ENCODE measurements at places on chromosomes 2 and 18.

- DNase-seq: no peak
Measured at GRCh38 chr2:120353931-120354330, 8.0 kb downstream of the INHBB start.

DNA sequence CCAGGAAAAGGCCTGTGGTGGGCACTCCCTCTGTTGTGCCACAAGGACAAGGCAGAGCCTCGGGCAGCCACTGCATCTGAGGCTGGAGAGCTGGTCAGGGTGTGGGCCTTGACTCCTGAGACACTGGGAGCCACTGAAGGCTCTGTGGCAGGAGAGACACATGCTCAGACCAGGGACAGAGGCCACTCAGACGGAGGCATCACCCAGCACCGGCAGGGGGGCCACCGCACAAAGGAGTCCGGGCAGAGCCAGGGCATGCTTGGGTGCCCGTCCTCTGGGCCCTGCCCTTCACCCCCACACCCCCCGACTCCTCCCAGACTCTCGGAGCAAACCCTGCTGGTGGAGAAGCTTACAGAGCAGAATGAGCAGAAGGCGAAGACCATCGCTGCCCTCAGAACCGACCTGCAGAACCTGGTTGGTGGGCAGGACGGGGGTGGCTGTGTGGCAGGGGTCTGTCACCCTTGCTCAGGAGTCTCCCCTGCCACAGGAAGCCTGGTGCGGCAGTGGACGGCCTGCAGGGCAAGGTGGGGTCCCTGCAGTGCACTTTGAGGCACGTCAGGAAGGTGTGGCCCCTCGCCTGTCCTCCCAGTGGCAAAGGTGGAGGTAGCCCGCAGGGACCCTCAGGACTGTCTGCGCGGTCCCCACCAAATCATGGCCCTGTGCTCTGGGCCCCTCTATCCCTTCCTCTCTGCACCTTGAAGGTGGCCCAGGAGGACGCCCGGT is 26.0 kb downstream of the CROCC2 start:
- no peak for DNase-seq

DNA sequence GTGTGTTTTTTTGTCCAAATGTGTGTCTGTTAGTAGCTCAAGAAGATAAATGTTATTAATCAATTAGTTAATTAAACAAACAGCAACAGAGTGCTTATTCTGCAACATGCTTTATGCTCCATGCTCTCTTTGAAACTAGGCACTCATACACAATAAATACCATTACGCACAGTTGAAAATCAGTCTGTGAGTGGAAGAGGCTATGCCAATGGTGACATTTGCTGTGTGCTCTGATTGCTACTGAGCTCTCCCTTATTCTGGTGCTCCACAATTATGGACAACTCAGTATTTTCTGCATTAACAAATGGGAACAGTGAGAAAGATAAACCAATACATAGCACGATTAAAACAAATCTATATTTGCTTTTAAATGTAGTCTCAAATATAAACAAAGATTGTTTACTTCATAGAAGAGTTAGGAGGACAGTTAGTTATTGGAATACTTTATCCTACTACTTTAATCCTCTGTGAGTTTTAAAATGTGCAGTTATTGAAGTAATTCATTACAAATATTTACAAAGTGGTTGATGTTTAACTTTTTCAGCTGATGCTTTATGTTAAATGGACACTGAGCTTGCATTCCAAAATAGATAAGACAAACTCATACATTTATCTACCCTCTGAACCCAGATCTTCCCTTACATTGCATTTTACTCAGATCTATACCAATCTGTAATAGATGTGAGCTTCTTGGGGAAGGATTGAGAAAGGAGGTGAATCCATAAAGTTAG is 55.3 kb downstream of the NXPH2 start:
- no peak for DNase-seq

- no peak for DNase-seq
Measured at GRCh38 chr2:108853421-108853820, 66.8 kb downstream of the CCDC138 start.

DNA sequence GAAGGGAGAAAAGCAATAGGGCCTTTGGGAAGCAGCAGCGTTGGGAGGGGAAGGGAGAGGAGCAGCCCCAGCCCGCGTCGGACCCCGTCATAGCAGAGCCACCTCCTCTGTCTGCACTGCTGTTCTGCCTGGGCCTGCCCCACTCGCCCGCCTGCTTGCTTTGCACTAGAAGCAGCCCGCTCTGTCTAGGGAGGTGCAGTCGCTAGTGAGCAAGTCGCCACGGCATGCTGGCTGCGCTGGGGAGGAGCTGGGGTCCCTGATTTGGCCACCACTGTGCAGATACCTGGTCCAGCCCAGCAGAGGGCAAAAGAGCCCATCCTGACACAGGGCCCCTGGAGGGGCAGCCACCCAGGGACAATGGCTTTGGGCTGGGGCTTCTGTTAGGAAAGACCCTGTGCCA is 8.0 kb upstream of the TMEM214 start:
- no peak for DNase-seq

- DNase-seq: peak; percentile 76
Measured at GRCh38 chr2:153476816-153477635, 1.5 kb downstream of the RPRM start.

DNA sequence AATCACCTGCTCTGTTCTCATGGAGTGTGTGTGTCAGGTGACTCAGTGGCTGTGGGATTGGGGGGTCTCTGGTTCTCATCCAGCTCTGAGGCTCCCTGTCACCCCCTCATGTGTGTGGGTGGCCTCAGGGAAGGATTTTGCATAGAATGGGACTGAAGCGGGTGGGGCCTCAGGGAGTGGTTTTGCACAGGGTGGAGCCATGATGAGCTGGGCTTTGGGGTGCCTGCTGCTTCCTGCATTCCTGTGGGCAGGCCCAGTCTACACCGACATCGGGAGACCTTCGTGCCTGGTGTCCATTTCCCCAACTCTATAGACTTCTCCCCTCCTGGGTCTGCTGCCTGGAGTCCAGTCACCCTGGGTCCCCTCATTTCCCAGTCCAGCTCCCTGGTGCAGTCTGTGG is 59.7 kb downstream of the VAPA start:
- no peak for DNase-seq

DNA sequence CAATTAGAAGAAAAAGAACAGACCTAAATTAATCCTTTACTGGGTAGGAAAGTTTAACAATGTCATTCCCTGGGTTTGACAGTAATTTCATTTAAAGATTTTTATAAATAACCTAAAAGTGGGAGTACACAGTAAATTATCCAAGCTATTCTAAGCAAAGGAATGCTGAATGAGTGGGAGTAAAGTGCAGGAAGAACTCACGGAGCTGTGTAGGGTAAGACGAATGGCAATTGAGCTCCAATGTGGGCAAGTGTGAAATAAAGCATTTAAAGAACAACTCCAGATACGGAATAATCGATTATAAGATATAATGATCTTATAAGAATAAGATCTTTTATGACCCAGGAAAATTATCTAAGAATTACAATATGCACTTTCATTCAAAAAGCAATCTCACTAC is 93.2 kb downstream of the LRRTM4 start:
- DNase-seq: no peak

DNA sequence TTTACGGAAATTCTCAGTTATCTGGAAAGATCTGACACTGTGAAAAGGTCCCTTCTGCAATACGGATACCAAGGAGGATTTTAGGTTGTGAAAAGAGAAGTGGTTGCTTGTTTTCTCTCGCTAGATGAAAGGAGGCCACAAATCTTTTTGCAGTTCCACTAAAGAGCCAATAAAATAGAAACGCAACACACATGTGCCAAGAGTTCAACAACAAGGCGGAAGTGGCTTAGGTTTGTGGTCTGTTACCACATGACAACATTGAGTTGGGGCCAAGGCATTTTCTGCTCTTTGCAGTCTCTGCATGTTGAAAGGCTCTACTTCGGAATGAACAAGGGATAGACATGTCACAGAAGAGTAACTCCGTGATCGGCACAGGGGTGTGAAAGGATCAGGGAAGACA is 115.7 kb upstream of the OSR1 start:
- no peak for DNase-seq

GRCh38 chr2:160651416-160652200 is 158.0 kb upstream of the RBMS1 start:
- DNase-seq: no peak

DNA sequence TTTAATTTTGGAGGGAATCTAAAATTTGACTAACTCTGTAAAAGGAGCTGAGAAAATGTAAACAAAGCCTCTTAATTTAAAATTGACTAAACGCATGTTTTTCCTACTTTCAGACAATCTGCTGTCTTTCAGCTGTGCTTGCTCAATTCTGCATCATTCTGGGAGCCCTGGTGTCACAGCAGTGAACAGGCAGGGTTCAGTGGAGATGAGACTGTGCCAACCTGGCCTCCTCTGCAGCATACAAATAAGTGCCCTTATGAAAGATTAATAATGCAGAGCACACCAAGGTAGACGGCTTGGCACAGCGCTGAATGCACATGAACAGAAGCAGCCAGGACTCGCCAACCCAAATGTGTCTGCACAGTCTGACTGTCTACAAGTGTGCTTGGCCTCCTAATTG is 222.0 kb upstream of the CHAC2 start:
- DNase-seq: peak; percentile 52

GRCh38 chr2:136361521-136361920 is 243.6 kb upstream of the CXCR4 start:
- DNase-seq: no peak

GRCh38 chr18:25287106-25287505 is 64.9 kb downstream of the ZNF521 start:
- DNase-seq: no peak

DNA sequence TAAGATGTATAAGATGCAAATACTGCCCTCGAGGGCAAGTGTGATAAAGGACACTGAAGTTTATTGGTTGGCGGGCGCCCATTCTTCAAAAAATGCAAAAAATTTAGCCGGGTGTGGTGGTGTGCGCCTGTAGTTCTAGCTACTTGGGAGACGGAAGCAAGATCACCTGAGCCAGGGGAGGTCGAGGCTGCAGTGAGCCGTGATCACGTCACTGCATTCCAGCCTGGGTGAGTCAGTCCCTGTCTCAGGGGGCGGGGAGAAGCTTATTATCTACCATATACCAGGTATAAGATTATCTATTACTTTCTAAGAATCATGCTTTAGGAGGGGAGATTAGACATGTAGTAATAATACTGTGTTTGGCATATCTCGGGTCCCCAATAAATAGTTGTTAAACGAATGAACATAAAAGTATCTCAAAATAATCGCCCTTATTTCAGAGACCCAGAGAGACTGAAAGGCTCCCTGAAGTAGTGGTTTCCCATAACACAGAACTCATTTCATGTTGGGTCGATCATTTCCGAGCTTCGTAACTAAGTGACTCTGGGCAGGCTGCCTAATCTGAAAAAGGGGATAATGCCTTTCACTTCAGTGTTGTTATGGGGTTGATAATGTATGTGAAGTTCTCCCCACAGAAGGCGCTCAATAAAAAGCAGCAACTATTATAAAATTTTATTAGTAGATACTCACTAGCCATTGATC is 1.2 kb upstream of the SELENOI start:
- no peak for DNase-seq

GRCh38 chr2:30636311-30636710 is 170.9 kb downstream of the CAPN13 start:
- DNase-seq: no peak

DNA sequence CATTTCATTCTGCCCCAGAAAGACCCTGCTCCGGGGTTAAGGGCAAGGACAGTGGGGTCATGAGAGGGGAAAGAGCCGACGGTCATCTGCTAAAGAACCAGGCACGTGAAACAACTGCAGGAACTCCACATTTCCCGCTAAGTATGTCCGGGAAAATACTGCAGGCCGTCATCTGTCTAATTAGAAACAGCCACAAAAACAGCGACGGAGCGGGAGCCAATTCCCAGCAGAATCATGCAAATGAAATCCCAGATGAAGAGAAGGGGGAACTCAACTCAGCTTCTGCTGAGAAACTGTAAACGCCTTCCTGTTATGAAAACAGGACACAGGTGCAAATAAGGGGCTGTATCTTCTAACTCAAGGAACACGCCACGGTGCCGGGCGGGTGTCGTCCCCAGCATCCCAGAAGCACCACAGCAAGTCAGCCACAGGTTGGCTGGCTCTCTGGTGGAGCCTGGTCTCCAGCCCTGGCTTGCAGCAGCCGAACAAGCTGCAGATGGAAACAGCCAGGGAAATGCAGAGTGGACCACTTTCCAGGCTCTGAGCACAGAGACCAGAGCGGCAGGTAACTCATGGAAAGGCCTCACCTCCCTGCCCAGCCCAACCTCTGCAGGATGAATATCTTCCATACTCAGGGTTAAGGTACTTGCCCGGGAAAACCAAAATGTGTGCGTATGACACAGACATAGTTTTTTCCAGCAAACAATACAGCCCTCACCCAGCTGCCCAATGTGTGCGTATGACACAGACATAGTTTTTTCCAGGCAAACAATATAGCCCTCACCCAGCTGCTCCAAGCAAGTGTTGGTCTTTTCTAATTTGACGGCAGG is 28.9 kb downstream of the PXDN start:
- DNase-seq: no peak

DNA sequence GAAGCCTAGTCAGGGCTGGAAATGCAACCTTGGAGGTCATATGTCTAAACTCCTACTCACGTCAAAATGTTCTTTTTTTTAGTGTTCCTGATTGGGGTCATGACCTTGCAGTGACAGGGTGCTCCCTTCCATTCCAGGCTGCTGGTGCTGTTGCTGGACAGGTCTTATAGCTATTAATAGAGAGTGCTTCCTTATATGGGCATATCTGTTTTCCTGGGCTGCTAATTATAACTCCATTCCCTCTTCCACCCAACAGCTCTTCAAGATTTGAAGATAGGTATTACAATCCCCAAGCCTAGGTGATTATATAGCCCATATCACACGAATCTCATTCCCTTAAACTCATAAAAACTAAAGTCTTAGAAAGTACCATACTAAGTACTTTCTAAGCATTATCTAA is 12.6 kb downstream of the HOXD3 start:
- no peak for DNase-seq

GRCh38 chr2:238053191-238053776 is 7.5 kb upstream of the SCLY start:
- DNase-seq: no peak

DNA sequence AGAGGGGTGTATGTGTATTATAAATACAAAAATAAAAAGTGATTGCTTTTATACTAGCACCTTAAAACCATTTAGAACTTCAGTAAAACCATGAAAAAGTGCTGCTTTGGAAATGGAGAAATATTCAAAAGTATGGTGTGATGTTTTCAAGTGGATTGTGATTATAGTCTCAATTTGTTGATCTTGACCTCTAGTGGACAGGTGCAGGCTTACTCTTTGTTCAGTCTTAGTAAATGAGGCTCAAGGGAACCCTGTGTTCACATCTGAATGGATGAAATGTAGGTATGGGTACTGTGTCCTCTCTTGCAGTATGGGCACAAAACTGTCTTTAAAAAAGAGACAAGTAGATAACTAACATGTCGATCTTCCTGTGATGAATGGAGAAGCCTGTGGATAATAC is 145.8 kb downstream of the MCFD2 start:
- no peak for DNase-seq

All from NCI-H524 (cell line).